NCI-H1417 (cell line): ENCODE measurements at places on chromosomes 3 and 15.
A peak's percentile ranks its signal among the peaks of the same experiment; 100 is the strongest.

DNA sequence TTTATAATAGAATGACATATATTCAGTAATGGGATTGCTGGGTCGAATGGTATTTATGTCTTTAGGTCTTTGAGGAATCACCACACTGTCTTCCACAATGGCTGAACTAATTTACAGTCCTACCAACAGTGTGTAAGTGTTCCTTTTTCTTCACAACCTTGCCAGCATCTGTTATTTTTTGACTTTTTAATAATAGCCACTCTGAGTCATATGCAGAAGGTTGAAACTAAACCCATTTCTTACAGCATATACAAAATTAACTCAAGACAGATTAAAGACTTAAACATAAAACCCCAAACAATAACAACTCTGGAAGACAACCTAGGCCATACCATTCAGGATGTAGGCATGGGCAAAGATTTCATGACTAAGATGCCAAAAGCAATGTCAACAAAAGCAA, 671.4 kb downstream of the AGBL1 start:
- DNase-seq = no peak

- no peak for DNase-seq
Observed at GRCh38 chr15:70758790-70759462, 4.4 kb downstream of the UACA start.

- no peak for DNase-seq
Observed at GRCh38 chr3:139629033-139629432, 48.7 kb downstream of the NMNAT3 start.

DNA sequence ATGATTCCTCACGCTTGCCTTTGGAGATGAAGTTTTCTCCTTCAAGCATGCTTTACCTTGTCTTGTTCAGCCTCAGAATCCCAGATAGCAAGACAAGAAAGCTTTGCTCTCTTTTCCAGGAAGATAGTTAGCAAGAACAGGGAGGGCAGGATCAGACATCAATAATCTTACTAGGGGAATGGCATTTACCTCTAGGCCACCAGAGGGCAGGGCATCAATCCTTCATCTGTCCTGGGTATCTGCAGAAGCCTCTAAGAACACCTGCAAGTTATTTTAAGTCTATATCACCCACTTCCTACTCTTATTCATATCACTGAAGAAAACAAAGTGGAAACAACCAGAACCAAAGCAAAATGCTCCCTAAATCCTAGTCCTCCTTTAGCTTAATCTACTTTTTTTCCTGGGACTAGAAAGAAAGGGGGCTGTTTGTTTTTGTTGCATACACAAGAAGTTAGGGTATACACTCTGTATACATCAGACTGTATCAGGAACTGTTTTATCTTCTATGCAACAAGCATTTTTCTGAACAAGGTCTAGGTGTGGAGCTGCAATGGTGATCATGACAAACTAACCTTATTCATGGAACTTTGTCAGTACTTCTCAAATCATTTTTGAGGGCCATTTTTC, 862.5 kb downstream of the CADM2 start:
- peak; percentile 90 for DNase-seq

- DNase-seq = no peak
Observed at GRCh38 chr3:118544458-118544857, 490.2 kb downstream of the IGSF11 start.

DNA sequence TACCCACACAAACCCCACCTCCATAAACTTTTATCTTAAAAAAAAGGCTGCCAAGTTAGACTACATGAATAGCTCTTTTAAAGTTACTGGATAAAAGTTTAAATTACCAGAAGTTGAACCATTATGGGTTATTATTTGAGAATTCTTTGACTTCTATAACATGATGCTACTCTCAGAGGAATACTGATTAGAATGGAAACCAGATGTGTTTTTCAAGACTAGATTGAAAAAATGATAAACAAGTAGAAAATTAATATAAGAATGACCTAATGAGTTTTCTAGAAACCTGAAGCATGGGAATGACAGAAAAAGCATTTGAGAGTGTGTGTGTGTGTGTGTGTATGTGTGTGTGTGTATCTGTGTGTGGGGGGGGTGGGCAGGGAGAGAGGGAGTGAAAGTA, 12.4 kb upstream of the FGF7 start:
- no peak for DNase-seq

GRCh38 chr3:87207460-87207859, 19.6 kb upstream of the CHMP2B start:
- DNase-seq = no peak
